Stimulated activated CD8-positive, alpha-beta memory T cell treated with anti-CD3 and anti-CD28 coated beads, Interleukin-12 subunit alpha, Interleukin-12 subunit beta, amount 100 ng/mL, for 4 hours (primary cell): ENCODE measurements at places on chromosomes 12 and 14.

GRCh38 chr14:89588016-89588415, 171.0 kb upstream of the FOXN3 start:
- no peak for DNase-seq

DNA sequence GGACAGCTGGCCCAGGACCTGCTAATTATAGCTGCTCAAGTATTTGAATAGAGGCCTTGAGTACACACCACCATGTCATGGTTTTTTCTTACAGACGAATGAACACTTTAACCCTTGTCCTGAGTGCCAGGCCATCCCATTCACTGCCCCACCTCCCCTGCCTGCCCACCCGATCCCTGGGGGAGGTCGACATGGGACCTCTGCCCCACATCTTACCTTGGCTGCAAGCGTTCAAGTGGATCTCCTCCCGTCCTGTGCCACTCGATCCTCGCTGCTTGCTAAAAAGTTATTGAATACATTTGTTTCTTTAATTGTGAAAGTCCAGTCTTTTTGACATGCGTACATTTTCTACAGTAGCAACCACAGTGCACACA, 10.3 kb downstream of the RTL1 start:
- no peak for DNase-seq

DNA sequence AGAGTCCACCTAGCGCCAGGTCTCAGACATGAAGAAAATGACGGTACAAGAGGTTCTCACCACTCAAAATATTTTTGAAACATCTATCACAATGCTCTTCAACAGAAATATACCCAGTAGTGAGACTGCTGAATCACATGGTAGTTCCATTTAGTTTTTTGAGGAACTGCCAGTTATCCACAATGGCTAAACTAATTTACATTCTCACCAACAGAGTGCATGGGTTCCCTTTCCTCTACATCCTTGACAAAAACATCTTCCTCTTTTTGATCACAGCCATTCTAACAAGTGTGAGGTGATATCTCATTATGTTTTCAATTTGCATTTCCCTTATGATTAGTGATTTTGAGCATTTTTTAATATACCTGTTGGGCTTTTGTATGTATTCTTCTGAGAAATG, 5.7 kb upstream of the GPR65 start:
- no peak for DNase-seq

DNA sequence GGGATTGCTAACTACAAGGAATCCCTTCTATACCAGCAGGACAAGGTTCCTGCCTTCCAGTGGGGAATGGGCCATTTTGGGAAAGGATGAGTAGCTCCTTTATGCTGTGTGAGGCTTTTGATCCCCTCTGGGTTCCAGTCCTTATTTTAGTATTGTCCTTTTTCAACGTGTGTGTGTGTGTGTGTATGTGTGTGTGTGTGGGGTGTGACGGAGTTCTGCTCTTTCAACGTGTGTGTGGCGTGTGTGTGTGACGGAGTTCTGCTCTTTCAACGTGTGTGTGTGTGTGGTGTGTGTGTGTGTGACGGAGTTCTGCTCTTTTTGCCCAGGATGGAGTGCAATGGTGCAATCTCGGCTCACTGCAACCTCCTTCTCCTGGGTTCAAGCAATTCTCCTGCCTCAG, 27.4 kb downstream of the RAB35 start:
- no peak for DNase-seq

DNA sequence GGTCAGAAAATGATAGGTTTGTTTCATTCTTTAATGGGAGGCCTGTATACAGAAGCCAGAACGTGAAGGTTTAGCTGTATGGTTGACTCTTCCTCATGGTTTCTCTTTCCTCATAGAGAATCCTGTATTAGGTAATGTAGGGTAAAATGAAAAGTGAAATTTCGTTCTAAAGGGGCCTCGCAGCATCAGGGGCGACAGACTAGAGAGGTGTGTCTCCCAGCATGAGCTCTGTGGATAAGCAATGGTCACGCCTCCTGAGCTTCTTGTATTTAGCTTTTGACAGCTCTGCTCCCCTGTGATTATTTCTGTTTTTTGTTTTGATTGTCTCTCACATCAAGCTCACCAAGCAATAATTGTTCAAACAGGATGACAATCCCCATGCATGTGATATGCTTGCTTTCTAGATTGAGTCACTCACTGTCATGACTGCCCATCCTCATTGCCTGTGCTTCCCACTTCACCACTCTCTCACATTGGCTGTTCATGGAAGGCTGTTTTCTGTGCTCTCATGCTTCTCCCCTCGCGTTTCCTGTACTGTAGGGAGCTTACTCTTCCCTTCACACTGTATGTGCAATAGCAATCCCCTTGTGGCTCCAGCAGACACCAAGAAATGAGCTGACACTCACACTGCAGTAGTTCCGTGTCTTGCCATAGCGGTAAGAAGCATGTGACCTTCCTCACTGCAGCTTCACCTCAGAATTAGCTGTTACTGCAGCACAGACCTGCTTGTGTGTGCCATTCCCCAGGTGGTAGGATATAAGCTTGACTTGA, 44.0 kb downstream of the RAD52 start:
- DNase-seq = no peak

- DNase-seq = no peak
Observed at GRCh38 chr14:44896275-44897040, 65.3 kb downstream of the KLHL28 start.

DNA sequence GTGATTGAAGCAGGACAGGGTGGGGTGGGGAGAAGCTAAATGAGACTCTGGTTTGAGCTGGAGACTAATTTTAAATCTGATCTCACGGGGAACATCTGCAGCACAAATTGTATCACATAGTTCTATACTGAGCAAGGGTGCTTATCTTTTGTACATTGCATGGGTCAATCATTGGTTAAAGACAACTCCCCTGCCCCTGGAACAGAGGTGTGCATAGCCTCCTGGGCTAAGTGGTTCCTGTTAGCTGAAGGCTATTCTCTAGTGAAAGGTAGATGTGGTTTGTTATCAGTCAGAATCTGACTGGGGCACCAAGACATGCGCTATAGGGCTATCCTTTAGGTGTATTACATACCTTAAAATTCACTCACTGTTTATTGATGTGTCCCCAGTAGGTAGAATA, 103.9 kb upstream of the KITLG start:
- DNase-seq = no peak

GRCh38 chr12:2735432-2735831, 59.3 kb upstream of the FKBP4 start:
- no peak for DNase-seq

DNA sequence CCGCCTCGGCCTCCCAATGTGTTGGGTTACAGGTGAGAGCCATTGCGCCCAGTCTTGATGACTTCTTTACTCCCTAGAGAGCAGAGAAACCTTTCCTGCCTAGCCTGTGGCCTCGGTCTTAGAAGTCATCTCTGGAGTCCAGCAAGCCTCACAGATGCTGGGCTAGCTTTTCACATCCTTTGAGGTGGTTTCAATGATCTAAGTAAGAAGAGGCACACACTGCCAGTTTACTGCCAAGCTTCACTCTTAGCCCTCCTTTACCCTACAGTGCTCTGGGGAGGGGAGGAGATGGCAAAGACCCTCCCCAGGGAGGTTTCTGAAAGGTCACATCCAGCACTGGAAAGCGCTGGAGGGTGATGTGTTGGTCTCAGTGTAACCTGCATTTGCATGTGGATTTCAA, 304.8 kb downstream of the PCNX1 start:
- DNase-seq = no peak

GRCh38 chr14:89603938-89604480, 187.0 kb upstream of the FOXN3 start:
- no peak for DNase-seq

GRCh38 chr14:50978529-50978871, 34.2 kb upstream of the PYGL start:
- no peak for DNase-seq

- no peak for DNase-seq
Observed at GRCh38 chr12:28699029-28699428, 450.0 kb upstream of the FAR2 start.

- DNase-seq = no peak
Observed at GRCh38 chr12:78442454-78442801, 422.1 kb upstream of the SYT1 start.

GRCh38 chr14:94926176-94926575, 156.3 kb upstream of the GSC start:
- no peak for DNase-seq

DNA sequence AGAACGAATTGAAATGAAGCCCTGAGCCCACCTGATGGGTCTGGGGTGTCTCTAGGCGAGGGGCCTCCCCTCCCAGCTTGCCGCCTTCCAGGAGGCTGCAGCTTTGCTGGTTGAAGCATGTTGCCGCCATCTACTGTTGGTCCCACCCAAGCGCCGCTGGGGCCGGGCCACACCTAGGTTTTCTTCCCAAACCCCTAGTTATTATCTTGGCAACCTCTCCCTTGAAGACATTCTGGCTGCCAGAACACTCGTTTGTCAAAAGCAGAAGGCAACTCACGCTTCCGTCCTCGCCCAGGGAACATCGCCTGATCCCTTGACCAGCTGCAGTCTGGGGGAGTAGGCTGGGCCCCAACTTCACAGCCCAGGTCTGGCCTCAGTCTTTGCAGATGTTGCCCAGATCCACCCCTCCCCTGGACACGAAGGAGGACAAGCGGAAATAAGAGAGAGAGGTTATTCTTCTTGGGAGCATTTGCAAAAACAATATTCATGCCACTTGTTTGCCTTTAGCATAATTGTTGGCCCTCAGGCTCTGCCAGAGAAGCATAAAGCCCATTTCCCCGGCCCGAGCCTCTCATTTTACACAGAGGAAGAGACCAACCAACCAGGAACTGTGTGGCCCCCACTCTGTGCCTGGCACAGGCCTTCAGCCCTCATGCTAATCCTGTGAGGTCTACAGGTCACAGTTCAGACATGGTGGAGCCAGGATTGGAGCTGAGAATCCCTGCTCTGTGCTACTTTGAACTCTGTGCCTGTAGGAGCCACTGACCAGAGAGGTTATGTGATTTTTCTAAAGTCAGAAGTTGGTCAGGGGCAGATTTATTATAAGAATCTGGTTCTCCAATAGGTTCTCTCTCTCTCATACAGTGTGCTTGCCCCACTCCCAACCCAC, 6.8 kb downstream of the EMP1 start:
- DNase-seq = no peak

DNA sequence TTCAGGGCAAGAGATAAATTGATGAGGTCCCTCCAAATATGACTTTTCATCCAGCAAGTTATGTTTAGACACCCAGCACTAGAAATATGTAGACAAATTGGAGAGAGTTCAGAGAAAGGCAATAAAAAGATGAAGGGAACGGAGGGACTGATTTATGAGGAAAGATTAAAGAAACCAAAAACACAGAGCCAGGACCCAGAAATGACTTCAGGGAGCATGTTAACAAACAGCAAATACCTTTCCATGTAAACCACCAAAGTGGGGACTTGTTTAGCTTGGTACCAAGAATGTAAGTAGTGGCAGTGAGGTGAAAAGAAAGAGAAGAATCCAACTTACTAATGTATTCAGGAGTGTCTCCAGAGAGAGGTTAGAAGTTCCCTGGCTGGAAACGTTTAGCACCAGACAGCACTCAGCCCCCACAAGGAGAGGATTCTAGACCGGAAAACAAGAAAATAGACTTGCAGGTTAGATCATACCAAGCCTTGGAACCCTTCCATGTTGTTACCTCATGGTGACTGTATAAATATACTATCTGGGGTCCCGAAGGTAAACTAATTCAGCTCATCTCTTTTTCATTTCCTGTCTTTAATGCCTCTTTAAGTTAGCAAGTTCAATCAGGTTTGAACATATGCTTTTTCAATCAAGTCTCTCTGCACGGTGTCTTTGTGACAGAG, 79.2 kb downstream of the TBC1D30 start:
- DNase-seq = no peak
